ENCODE measurements at places on chromosomes 13 and 19.

- no peak for DNase-seq
Observed at GRCh38 chr13:45333977-45334922, 6.7 kb downstream of the TPT1 start.

GRCh38 chr19:4524808-4525562 is 6.7 kb upstream of the PLIN4 start:
- DNase-seq = no peak

GRCh38 chr13:43079392-43079931 is 56.1 kb downstream of the DNAJC15 start:
- DNase-seq = no peak

- no peak for DNase-seq
Observed at GRCh38 chr19:18644196-18645034, 7.6 kb downstream of the KLHL26 start.

DNA sequence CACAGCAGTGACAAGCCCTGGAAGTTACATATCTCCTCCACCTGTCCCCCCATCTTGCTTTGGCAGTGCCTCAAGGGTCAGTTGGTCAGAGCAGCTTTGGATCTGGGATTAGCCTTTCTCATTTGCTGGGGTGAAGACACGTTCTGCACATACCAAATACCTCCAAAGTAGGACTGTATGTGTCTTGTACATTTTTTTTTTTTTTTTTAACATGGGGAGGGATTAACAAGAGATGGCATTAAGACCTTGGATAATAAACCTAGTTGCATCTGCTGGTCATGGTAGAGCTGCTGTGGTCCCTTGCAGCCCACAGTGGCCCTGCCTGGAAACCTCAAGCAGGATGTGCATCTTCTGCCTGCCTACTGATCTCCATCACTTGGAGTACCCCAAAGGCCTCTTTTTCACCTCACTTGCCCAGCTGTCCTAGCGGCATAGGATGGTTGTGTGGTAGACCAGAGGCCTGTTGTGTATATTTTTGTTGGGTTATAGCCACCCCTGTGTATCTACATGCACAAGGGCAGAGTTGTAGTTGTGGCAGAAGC is 2.5 kb downstream of the RPS19 start:
- DNase-seq = no peak

DNA sequence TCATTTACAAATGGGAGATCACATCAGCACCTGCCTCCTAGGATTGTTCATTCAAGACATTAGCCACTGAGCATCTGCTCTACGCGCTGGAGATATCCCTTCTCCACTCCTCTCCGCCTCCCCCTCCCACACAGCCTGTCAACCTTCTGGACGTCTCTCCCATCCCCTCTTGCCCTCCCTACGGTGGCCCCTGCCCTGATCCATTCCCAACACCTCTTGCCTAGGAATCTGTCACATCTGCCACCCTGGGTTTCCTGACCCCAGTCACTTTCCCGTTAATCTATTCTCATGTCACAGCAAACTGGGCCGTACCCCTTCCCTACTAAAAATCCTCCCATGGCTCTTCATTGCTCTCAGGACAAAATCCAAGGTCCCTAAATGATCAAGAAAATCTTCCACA is 10.3 kb downstream of the DYRK1B start:
- DNase-seq = no peak

- DNase-seq = no peak
Observed at GRCh38 chr13:75521956-75522355, 15.7 kb downstream of the COMMD6 start.

DNA sequence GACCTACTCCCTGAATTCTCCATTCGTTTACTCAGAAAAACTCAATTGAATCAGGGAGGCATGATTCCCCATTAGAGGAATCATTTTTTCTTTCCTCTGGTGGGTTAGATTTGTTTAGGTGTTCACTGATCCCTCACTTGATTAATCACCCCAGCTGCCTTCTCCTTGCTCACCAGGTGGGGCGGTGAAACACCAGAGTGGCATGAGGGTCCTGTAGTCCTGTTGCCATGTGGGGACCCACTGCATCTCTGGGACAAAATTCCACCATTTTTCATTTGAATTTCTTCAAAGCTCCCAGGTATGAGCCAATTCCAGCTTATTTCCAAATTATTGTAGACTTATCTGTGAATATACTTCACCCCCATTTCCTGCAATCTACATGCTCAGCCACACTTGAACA is 462.7 kb upstream of the ZNF507 start:
- no peak for DNase-seq

GRCh38 chr13:39773833-39774232 is 118.4 kb downstream of the COG6 start:
- no peak for DNase-seq

- DNase-seq = no peak
Observed at GRCh38 chr19:54141356-54141755, 3.8 kb downstream of the CNOT3 start.

GRCh38 chr13:54486421-54487166 is 1458.0 kb downstream of the OLFM4 start:
- DNase-seq = no peak

DNA sequence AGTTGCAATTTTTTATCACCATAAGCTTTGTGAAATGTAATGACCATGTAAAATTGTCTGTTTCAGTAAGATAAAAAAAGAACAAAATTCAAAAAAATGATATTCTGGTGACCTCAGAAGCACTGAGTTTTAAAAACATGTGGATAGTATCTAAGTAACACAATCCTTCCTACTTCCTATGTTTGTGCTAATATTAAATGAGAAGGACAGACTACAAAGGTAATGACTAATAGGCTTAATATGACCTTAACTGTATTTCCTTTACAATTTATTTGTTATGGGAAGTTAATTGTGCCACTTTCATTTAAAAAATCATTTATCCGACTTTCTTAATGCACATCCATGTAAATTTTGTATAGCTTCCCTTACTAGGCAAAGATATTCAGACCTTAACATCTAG is 1030.4 kb upstream of the ATXN8OS start:
- no peak for DNase-seq

DNA sequence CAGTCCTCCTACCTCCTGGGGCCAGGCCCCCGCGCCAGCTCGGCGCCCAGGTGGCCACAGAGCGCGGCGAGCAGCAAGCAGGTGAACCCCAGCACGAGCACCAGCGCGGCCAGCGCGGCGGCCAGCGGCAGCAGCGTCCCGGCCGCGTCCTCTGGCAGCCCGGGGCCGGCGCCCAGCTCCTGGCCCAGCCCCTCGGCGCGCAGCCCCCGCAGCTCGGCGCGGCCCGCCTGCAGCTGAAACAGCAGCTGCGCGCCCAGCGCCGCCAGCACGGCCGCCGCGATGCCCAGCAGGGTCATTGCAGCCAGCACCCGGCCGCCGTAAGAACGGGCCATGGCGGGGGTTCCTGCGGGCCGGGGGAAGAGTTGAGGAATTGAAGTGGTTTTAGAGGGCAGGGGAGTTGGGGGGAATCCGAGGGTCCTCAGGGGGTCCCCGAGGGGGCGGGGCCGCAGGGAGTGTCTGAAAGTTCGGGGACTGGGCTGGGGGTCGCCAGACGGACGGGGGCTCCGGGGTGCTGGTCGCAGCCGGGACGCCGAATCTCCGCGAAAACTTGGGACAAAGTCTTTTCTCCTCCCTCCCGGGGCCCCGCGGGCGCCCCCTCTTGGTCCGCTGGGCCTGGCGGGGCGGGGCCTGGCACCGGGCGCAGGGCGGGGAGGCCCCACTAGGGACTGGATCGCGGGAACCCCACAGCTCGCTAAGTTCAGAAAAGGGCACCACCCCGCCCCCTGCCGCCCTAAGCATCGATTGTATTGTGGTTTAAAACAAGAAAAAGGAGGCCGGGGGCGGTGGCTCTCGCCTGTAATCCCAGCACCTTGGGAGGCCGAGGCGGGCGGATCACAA is at the start of gene TMEM221:
Gene TMEM221, minus strand, starts transcription at position 538 of the 837 bp plus-strand sequence. Its CDS starts 206 bp downstream, at position 332.
- DNase-seq = no peak

- no peak for DNase-seq
Observed at GRCh38 chr19:38319421-38320258, at the start of gene KCNK6. Gene KCNK6 (plus strand): TSS chr19:38319845. CDS start chr19:38319951, 106 bp downstream.

- DNase-seq = no peak
Observed at GRCh38 chr13:111629016-111629415, 308.6 kb downstream of the TEX29 start.

- DNase-seq = peak; percentile 51
Observed at GRCh38 chr13:76398425-76398824, 487.8 kb downstream of the KCTD12 start.

- DNase-seq = no peak
Observed at GRCh38 chr19:51075998-51076397, 6.7 kb downstream of the KLK14 start.

DNA sequence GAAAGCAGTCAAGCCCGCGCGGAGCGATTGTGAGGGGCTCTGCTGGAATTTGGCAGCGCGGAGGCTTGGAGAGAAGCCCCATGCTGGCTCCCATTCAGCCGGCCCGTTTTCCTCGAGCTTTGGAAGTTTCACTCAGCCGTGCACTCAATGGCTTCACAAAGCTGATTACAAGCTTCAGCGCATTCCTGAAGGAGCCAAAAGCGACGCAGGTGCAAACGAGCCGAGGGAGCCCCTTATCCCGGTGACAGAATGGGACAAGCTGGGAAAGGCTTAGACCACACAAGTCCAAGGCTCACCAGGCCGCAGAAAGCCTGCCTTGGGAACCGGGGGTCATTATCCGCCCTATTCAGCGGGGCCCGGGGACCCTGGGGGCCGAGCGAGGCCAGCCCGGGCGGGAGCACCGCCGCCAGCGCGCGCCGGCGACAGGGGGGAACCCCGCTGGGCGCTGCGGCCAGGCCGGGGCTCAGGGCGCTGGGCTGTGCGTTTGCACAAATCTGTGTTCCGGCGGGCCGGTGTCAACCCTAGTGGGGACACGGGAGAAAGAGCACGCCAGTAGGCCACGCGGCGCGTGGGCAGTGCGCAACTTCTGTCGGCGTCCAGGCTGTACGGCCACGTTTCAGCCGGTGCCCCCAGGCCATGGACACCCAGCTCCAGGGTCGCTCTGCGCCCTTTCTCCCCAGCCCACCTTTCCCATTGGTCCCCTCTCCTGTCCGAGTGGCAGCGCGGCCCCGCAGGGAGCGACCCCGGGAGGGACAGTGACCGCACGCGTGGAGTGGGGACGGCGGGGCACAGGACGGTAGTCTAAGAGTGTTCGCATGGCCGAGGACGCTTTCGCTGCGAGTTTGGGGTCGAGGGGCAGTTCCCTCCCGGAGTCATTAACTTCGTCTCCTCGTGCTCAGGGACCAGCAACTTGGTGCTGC is 37.3 kb downstream of the SOX1 start:
- no peak for DNase-seq

- DNase-seq = peak; percentile 69
Observed at GRCh38 chr13:50543782-50544181, 299.7 kb downstream of the DLEU7 start.

DNA sequence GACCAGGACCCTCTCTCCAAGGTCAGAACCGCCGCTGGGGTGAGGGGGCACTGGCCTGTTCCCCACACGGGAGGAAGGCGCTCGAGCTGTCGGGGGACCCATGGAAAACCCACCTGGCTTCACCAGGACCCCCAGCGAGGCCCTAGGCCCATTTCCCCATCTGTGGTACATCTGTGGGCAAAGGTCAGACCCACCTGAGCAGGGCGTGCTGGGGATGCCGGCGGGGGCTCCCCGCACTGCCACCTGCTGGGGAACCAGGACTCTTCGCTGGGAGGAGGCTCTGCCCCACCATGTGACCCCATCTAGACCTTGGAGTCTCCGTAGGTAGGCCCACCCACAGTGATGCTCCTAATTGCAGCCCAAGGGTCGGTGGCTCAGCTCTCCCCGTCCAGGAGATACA is 511 bp downstream of the WDR88 start:
- DNase-seq = no peak

GRCh38 chr19:3012621-3013262 is 16.3 kb downstream of the TLE2 start:
- DNase-seq = no peak

GRCh38 chr13:20161275-20161950 is 561 bp upstream of the GJA3 start:
- DNase-seq = no peak

- DNase-seq = no peak
Observed at GRCh38 chr19:2665103-2665502, 37.4 kb downstream of the GNG7 start.

GRCh38 chr19:19652482-19653295 is 9.2 kb upstream of the GMIP start:
- DNase-seq = no peak

DNA sequence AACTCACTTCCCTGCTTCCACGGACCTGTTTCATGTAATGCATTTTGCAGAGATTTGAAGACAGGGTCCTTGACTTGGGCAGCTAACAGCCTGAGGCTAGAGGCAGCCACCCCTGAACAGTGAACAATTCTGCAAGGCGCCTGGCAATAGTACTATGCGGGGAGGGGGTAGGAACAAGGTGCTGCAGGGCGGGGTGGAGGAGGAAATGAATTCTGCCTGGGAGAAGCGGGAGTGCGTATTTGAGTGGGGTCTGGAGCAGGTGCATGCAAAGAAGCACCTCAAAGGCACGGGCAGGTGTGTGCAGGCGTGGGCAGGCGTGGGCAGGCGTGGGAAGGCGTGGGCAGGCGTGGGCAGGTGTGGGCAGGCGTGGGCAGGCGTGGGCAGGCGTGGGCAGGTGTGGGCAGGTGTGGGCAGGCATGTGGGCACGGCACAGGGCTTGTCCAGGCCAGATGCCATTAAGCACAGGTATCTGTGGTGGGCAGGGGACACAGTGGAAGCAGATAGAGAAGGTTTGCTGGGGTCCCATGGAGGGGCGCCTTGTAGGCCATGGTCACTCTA is 130.4 kb upstream of the GJB6 start:
- DNase-seq = no peak

DNA sequence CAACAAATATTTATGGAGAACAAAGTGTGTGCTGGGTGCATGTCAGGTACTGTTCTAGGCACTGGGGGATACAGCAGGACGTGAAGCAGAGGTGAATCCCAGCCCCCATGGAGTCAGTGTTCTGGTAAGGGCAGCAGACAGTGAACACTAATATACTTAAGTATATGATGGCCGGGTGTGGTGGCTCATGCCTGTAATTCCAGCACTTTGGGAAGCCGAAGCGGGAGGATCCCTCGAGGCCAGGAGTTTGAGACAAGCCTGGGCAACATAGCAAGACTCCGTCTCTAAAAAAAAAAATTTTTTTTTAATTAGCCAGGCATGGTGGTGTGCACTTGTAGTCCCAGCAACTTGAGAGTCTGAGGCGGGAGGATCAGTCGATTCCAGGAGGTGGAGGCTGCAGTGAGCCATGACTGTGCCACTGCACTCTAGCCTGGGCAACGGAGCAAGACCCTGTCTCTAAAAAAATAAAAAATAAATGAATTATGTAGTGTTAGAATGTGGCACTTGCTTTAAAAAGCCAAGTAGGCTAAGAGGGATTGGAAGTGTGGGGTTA is 22.6 kb downstream of the CHST8 start:
- no peak for DNase-seq
